ENCODE measurements at places on chromosomes 5 and 9.

- no peak for DNase-seq
Measured at GRCh38 chr9:34508463-34508862, 14.3 kb downstream of the ENHO start.

- DNase-seq: no peak
Measured at GRCh38 chr5:74169701-74170100, 470.8 kb downstream of the ENC1 start.

DNA sequence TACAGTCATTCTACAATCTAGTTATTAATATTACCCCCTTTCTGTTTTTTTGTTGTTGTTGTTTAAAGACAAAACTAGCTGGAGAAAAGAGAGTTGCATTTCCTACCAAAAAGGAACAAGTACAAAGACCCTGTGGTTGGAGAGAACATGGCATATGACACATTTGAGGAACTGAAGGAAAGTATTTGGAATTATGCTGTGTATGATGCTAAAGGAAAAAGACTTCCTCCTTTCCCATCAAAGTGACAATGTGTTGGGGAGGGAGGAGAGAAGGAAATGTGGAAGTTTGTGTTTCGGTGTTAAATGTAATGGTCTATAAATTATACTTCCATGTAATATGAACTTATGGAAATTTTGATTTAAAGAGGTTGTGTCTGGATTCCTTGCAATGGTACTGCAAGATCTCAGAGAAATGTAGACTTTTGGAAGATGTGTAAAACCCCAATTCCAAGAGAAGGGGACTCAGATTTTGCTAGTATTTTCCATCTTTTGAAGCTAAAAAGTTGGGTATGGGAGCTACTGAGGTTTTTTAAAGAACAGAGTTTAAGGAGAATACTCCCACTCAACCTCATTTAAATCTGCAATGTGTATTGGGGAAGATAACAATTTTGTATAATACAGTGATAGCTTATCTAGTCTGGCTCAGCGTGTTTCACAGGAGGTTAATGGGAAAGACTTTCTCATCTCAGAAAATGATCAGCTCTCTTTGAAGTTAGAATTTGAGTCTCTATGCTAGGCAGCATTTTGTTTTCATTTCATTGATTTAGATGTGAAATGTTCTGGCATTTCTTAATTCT lies 15.4 kb upstream of the TNFSF8 start:
- no peak for DNase-seq

GRCh38 chr9:136020671-136021070 lies 59.5 kb upstream of the UBAC1 start:
- no peak for DNase-seq

- no peak for DNase-seq
Measured at GRCh38 chr5:43046474-43046873, 6.4 kb upstream of the ANXA2R start.

DNA sequence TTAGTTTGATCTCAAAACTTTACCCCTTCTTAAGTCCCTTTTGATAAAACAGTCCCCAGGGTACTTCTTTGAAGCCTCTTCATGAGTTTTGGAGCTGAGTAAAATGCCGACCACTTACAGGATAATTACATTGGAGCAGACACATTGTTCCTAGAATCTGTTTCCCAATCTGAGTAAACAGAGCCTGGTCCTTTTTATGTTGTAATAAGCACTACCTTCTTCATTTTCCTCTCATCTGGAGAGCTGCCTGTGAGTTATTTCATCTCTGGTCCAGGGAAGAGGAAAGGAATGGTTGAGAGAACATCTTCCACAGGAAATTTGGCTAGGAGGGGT lies 26.3 kb upstream of the GALNT10 start:
- DNase-seq: no peak

- DNase-seq: no peak
Measured at GRCh38 chr9:21546949-21547348, 64.8 kb upstream of the IFNE start.

DNA sequence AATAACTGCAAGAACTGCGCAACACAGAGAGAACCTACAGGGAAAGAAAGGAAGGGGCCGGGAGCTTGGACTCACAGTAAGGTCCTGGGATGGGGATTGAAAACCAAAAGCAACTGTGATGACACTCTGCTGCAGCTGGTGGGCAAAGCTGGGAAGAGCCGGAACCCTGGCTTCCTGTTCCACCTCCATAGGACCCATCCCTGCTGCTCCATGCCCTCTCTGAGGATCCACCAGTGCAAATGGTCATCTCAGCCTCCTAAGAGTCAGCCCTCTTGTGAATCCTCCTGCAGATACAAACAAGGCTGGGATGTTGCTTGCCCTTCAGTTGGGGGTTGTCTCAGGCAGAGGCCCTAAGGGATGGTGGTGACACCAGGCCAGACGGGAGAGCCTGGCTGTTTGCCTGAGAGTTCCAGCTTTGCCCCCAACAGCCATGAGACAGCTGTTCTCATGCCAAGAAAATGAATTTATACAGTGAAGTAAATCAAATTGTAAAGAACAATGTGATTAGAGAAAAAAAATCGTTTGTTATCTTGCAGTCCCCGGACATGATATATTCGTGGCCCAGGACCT lies 90.8 kb downstream of the TENT4A start:
- no peak for DNase-seq

DNA sequence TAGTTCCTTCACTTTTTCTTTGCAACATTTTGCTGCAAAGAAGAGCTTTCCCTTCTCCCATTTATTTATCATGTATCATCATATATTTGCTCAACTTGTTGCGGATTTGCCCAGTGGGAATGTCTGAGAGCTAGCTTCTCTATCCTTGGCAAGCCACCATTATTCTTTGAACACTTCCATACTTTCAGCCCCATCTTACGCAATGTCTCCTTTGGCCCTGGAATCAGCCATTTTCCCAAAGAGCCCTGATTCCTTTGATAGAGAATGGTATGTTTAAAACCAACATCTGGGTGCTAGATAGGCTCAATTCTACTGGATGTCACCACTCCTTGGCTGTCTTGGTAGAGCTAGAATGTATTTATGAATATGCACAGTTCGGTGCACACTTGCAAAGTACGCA lies 12.6 kb upstream of the SETD9 start:
- no peak for DNase-seq

DNA sequence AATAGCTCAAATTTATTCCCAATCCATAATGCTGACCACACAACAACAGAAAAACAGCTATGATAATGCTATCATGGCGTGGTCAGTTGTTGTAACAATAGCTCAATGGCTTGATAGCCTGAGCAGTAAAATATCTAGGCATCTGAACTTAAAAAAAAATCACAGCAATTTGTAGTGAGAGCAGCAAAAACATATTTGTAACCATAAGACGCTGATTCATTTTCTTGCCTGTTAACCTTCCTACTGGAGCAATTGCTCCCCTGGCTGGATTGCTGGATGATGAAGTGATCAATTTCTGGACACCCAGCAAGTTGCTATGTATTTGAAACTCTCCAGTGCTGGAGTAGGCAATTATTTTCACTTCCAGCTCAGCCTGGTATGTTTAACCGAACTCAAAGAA lies 115.1 kb downstream of the PCSK1 start:
- peak; percentile 42 for DNase-seq

GRCh38 chr5:168480601-168481000 lies 5.7 kb upstream of the RARS1 start:
- DNase-seq: no peak

- DNase-seq: peak; percentile 62
Measured at GRCh38 chr5:65102976-65103711, 334.4 kb downstream of the CWC27 start.

DNA sequence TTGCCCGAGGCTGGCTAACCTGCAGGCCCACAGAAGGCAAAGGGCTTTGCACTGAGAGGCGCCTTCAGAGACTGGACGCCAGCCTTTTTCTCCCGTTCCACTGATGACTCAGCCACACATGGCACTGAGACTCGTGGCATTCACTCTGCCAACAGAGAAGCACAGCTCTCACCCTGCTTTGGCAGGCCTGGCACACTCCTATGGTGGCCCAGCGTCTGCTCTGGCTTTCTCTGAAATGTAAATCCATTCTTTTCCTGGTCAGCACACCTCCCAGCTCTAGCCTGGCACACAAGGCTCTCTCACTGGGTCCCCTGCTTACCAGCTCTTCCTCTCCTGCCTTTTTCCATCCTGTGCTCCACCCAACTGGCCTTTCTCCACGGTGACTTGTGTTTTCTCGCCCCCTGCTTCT lies 5.9 kb upstream of the MELK start:
- DNase-seq: peak; percentile 52

DNA sequence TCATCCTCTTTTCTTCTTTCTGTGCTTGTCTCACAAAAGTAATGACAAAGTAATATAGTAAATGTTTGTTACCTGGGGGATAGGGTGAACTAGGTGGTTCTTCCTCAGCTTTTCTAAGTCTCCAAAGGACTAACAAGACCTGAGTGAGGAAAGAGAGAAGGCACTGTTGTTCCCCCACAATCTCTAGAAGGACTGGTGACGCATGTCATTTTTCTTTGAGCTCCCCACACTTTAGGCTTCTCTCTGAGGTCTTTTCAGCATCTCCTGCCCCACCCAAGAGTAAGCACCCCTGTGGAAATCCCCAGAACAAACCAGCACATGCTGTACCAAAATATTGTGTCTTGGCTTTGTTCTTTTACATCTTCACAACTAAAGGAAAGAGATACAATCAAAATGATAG lies 2.4 kb upstream of the IL7R start:
- DNase-seq: no peak

GRCh38 chr5:51746023-51746422 lies 362.8 kb downstream of the ISL1 start:
- no peak for DNase-seq

DNA sequence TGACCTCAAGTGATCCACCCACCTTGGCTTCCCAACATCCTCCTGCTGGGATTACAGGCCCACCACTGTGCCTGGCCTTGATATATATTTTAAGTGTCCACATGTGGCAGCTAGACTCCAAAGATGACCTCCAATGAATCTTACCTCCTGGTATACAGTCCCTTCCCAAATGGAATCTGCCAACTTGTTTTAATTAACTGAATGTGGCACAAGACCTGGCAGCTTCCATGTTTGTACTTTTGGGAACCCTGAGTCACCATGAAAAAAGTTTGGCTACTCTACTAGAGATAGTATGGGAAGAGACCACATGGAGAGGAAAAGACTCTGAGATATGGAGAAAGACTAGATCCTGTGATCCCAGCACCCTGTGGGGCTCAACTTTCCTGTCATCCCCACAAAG lies 42.5 kb downstream of the CCL28 start:
- DNase-seq: peak; percentile 74

DNA sequence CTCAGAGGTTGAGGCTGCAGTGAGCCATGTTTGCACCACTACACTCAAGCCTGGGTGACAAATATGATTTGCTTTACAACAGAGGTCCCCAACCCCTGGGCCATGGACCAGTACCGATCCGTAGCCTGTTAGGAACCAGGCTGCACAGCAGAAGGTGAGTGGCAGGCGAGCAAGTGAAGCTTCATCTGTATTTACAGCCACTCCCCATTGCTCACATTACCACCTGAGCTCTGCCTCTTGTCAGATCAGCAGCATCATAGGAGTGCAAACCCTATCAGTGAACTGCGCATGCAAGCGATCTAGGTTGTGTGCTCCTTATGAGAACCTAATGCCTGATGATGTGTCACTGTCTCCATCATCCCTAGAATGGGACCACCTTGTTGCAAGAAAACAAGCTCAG lies 42.5 kb downstream of the SAXO1 start:
- DNase-seq: no peak

DNA sequence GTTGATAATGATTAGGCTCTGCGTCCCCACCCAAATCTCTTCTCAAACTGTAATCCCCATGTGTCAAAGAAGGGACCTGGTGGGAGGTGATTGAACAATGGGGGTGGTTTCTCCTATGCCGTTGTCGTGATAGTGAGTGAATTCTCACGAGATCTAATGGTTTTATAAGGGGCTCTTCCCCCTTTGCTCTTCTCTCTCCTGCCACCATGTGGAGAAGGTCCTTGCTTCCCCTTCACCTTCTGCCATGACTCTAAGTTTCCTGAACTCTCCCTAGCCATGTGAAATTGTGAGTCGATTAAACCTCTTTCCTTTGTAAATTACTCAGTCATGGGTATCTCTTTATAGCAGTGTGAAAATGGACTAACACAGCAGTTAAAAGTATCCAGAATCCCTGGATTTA lies 715.2 kb upstream of the DMAC1 start:
- no peak for DNase-seq

DNA sequence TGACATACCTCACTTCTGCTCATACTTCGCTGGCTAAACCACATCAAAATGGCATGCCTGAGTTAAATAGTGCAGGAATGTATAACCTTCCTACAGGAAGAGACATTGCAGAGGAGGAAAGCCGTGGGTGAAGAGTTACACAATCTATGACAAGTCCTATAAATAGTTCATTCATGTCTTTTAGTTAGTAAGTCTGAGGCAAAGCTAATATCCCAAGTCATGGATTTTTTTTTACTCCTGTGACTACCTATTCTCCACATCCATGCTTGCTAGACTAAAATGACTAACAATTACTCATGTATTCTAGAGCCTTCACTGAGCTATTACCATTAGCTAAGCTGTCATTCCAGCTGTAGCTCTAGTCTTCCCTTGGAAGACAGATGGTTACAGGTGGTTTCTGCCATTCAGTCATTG lies 391.3 kb downstream of the NR2F1-AS1 start:
- DNase-seq: peak; percentile 96

DNA sequence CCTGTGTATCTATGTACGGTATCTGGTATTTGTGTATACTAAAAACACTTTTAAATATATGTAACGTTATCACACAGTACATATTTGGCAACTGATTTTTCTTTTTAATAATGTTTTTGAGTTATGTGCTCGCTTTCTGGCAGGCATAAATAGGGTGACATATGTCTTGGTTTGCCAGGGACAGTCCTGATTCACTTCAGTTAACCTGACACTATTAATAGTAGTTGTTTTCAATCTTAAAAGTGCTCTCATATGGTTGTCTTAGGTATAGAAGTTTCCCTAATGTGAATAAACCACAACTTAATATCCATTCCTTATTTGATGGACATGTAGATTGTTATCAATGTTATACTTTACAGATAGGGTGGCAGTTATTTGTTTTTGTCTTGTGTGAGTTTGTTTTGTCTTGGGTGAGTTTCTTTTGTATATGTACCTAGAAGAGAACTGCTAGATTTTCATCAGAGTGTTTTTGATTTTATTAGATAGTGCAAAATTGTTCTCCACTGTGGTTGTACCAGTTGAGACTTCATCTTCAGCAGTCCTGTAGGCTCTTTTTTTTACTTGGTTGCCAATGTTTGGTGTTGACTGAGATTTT lies 7.9 kb downstream of the G3BP1 start:
- no peak for DNase-seq

GRCh38 chr9:36764364-36765076 lies 191.8 kb downstream of the MELK start:
- DNase-seq: no peak

- no peak for DNase-seq
Measured at GRCh38 chr5:126971455-126972031, 58.8 kb downstream of the MARCHF3 start.

GRCh38 chr9:100583014-100583802 lies 5.3 kb downstream of the CAVIN4 start:
- DNase-seq: no peak

DNA sequence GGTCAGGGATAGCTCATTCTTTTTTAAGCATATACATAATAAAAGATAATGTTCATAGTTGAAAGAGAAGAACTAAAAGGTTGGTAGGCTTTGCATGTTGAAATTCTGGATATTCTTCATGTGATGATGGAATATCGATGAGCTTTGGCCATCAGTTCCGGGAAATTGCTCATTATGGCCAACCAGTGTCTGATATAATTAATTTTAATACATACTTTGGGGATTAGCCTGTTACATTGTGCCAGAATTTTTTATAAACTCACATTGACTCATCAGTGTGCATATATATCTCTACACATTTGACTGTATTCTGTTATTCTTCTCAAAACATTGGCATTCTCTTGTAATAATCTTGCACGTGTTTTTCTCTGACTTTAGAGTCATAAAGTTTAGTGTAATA lies 84.3 kb downstream of the NNT start:
- peak; percentile 25 for DNase-seq

- DNase-seq: no peak
Measured at GRCh38 chr5:80064124-80064523, 29.0 kb downstream of the THBS4 start.
